Activated CD4-positive, alpha-beta memory T cell treated with anti-CD3 and anti-CD28 coated beads for 36 hours (primary cell): ENCODE measurements at places on chromosomes 3 and 15.

- DNase-seq, result no peak
Measured at GRCh38 chr3:140630866-140631265, 47.0 kb upstream of the TRIM42 start.

DNA sequence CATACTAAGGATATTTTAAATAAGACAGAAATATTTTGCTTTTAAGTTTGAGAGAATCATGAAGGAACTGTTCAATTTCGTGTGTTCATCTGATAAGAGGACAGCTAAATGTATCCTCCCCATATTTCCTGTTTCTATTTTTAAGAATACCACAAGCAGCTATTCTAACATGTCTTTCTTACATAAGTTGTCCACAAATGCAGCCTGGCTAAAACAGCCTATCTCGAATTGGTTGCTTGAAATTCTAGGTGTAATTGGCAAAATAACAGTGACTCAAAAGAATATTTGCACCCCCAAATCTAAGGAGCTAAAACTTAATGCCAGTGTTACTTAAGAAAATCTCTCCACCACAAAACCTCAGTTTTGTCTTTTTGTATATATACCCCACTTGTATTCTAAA, 35.0 kb downstream of the BTLA start:
- no peak for DNase-seq

DNA sequence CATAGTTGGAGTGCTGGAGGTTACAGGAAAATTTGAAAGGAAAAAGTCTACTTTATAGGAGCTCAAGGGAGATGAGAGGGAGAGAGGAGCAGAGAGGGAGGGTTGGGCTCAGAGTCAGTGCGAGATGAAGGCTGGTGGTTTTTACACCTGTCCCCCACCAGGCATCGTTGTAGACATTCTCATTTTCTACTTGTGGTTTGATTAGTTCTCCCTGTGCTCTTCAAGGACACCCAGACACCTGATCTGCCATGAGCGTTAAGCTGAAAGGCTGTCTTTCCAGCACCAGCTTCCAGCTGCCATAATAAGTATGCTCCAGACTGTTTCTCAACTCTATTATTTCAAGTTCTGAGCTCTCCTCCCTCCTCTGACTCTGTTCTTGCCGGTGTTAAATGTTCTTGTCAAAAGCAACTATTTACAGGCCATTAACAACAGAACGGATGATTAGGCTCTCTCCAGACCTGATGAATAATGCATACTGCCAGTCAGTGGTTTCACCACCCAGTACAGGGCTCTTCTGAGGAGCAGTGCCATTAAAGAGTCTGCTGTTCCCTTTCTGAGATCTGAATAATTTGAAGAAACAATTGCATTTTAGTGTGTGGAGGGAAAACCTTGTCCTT, 514.6 kb upstream of the MCTP2 start:
- no peak for DNase-seq

GRCh38 chr3:194986208-194987043, 284.5 kb downstream of the XXYLT1 start:
- no peak for DNase-seq

GRCh38 chr15:87753539-87753938, 503.0 kb downstream of the NTRK3 start:
- no peak for DNase-seq

DNA sequence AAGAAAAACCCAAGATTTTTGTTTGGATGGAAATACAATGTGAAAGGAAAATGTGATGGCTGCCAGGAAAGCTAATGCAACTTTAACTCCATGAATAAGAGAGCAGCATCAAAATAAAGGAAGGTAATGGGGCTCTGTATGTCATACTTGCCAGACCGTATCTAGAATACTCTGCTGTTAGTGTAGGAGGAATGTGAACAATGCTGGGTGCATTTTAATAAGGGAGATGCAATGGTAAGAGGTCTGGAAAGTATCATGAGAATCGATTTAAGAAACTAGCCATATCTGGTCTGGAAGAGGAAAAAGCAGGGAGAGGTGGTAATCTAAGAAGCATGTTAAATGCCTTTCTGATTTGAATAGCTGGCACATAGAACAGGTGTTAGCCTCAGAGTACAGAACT, 239.6 kb downstream of the GBE1 start:
- DNase-seq, result no peak

DNA sequence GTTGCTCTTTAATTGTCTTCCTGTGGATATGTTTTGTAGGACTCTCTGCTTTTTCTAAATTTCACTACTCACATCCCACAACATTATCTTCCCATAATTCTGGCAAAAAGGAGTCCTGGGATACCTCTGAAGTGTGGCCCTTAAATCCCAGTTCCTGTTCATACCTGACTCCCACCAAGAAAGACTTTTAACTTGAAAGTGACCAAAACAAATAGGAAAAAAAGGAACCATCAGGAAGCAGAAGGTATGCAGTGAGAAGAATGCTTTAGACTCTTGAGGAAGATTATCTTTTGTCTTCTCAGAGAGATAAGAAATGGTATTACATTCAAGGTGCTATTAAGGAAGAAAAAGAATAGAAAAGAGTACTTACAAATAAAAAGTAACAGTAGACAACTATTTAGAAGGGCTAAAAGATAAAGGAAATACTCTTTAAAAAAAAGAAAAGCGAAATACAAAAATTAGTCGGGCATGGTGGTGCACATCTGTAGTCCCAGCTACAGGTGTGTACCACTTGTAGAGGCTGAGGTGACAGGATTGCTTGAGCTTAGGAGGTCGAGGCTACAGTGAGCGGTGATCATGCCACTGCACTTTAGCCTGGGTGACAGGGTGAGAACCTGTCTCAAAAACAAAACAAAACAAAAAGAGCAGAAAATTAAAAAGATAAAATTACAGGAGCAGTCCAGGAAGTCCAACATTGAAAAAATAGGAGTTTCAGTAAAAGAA, 46.8 kb downstream of the PXK start:
- no peak for DNase-seq

- no peak for DNase-seq
Measured at GRCh38 chr15:69075440-69075839, 60.9 kb downstream of the NOX5 start.

DNA sequence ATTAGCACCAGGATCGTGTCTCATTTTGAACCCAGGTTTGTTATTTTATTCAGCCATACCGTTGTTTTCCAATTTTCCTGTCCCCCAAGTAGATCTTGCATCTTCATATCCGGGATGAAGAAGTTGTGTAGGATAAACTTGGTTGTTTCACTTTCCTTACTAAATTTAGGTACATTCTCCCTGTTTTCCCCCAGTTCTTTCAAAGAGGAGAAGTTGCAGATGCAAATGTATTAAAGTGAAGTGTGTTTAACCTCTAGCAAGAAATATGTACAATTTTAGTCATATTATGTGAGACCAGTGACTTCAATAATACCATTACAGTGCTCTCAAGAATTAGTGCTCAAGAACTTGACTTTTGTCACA, 1.3 kb downstream of the ATXN7 start:
- DNase-seq, result no peak

GRCh38 chr3:134880431-134880830, 85.4 kb downstream of the EPHB1 start:
- DNase-seq, result no peak

DNA sequence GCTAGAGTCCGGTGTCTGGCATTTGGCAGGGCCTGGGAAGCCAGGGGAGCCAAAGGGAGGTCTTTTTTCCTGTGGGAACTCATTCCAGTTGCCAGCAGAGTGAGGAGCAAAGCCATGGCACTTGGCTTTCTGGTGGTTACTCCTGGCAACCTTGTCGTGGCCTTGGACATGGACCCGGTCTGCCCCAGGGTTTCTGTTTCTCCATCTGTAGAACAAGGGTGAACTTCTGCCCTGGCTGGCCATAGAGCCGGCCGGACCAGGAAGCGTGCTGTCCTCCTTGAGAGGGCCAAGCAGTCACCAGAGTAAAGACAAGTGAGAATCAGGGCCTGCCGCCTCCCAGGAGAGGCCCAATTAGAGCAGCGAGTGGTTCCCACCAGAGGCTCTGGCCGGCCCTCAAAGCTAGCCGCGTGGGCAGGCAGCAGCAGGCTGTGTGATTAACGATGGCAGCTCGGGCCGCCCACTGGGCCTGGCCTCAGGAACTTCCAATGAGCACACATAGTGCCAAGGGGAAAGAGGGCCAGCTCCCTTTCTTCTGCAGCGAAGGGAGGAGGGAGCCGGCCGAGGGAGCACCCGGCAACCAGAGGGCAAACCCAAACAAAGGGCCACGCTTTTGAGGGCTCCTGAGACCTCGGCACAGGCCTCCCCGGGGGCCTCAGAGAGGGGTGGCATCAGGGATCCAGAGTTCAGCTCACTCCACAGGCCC, 29.1 kb upstream of the ELP6 start:
- no peak for DNase-seq

DNA sequence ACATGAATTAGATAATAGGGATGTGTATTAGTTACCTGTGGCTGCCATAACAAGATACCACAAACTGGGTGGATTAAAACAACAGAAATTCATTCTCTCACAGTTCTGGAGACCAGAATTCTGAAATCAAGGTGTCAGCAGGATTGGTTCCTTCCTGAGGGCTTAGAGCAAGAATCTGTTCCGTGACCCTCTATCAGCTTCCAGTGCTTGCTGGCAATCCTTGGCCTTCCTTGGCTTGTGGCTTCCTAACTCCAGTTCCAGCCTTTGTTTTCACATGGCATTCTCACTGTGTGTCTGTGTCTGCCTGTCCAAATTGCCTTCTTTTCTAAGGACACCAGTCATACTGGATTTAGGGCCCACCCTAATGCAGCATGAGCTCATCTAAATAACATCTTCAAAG, 94.4 kb upstream of the NR2E3 start:
- DNase-seq, result no peak

DNA sequence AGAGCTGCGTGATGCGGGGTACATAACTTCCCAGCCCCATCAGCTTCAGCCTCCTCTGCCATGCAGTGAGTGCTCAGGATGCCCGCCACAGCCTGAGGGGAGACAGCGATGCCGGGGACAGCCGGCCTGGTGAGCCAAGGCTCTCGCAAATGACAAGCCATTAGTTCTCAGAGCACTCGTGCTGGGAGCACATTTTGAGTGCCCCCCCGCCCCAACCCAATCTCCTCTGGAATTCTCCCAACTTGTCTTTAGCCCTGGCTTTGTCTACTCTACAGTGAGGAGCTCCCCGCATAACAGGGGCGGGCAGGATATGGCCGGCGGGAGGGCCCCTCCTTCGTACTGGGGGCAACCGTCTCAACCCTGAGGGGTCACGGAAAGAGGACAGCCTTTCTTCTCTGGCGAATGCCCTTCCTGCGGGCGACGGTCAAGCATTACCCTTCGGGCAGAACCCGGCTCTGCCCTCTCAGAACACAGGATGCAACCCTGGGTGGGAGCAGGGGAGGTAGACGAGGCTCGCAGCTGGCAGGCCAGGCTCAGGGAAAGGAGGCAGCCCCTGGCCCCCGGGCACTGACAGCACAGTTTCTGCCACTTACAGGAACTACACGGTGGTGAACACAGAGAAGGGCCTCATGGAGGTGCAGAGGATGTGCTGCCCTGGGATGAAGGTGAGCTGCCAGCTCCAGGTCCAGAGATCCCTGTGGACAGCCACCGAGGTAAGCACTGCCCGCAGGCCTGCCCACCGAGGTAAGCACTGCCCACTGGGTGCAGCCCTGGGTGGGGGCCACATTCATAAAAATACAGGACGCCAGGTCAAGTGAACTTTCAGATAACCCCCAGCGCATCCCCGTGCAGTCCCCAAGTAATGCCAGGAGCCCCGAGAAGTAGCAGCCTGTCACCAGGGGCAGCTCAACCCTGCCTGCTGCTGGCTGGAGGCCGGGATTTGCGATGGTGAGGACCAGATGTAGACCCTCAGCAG, 141.7 kb downstream of the LRRK1 start:
- DNase-seq, result no peak

DNA sequence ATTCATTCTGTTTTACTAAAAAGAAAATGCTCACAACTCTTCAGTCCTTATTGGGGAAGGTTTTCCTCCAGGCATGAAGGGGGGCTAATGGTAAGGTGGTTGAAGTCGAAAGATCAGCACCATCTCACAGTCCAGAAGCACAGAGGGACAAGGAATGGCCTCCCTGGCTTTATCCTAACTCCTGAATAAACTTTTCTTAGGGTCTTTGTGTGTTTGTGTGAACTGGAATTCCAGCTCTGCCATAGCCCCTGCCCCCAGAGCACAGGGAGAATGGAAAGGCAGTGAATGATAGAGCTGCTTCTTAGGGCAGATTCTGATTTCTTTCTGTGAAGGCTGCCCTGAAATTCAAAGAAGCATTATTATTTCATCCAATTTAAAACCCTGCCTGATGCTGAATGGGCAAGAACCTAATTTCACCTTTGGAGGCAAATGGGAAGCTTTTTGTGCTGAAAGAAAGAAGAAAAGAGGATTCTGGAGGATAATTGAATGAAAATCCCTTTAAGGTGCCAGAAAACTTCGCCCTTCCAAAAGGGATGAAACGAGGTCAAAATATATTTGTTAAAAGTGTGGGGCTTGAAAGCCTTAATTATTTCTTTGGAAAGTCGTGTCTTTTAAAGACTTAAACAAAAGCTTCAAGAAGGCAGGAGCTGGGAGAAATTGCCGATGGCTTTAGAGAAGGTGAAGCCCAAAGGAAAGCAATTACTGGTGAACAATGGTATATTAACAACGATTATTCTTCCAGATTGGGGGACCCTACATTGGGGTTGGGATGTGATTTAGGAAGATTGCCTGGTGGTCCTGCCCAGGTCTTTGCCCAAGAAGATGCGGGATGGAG, 259.9 kb upstream of the RGMA start:
- no peak for DNase-seq

- no peak for DNase-seq
Measured at GRCh38 chr3:53570709-53571108, 76.3 kb downstream of the CACNA1D start.

DNA sequence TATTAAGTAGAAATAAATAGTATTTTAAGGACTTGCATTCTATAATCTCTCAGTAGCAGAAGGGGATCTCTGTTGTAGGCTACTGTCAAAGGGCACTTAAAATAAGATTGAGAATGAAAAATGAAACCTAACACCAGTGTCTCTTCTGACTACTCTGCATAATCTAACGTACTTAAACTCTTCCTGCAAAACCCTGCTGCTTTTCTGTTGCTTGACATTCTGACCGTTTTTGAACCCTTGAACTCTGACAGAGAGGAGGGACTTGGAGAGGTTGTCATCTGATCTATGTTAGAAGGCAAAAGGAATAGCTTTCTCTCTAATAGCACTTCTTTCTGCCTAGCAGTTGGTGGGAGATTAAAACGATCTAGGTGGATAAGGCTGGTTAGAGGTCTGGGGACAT, 204.6 kb downstream of the ZIC1 start:
- DNase-seq, result no peak

GRCh38 chr3:146217324-146217723, 33.6 kb downstream of the PLSCR4 start:
- no peak for DNase-seq
